ENCODE measurements at places on chromosomes 4 and X. TPM values are rescaled to one million over a fixed set of nuclear protein-coding genes. Genes with fewer than 3 reads are reported as not detected.

CT45A10 gene
- not detected for total RNA-seq

DNA sequence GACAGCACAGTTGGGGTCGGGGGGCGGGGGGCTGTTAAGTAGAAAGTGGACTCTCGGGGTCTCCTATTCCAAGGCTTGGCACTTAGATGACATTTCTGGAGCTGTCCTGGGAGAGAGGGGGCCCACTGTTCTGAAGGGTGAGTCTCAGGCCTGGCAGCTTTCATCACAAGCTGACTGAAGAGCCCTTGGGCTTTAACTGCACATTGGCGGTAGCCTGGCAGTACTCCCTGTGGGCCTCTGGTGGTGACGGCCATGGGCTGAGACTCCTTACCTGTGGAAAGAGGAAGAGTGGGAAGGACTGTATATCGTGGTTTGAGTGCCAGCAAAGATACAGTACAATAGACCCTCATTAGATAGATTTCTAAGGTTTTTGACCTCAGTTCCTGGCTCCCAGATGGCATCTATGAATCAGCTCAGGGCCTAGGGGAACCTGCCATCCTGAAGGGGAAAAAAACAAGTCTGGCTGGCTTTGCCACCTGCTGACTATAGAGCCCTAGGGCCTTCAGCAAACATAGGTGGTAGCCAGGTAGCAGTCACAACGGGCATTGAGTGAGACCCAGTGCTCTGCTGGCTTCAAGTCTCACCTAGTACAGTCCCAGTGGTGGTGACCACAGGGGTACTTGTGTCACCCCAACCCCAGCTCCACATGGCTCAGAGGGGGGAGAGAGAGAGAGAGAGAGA lies 87.9 kb downstream of the ANKRD17 start:
- DNase-seq, result no peak

DNA sequence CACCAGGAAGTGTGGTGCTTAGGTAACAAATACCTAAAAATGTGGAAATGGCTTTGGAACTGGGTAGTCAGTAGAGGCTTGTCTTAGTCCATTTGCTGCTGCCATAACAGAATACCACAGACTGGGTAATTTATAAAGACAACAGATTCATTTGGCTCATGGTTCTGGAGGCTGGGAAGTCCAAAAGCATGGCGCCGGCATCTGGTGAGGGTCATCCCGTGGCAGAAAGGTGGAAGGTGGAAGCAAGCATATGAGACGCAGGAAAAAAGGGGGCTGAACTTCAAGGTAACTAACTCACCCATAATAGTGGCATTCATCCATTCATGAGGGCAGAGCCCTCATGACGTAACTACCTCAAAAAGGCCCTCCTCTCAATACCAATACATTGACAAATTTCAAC lies 6.6 kb downstream of the FAM3A start:
- no peak for DNase-seq

- no peak for DNase-seq
Measured at GRCh38 chr4:188417181-188417580, 277.9 kb downstream of the TRIML1 start.

STOX2 gene
- 62.7 TPM for total RNA-seq

METTL14 gene
- total RNA-seq, result 40.4 TPM

- DNase-seq, result peak; percentile 54
Measured at GRCh38 chr4:89837385-89837992, 528 bp upstream of the SNCA start.

DNA sequence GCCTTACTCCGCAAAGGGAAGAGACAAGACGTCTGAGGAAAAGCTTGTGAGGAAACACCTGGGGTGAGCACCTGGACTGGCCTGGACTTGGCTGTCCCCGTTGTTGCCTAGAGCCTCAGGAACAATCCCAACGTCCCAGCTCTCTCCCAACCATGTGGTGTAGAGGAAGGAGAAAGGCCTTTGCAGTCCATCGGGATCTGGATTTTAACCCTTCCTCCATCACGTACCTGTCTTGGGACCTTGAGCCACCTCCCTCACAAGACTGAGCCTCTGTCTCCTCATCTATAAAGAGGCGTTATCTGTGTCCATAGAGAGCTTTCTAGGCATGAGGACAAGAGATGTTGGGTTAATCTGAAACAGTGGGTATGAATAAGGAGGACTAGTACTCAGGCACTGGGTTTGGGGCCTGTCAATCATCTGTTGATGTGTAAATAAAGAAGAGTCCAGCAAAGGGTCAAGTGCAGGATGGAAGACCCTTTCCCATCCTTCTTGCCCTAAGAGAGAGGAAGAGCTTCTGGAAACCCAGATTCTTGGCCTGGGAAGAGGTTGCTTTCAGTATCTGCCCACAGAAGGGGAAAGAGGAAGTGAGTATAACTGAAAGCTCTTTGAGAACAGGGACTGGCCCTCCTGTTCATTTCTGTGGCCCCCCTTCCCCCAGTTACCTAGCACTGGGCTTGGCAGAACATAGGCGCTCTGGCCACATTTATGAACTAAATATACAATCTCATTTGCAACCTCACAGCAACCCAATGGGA lies 137.1 kb downstream of the PJA1 start:
- no peak for DNase-seq

GAB3 gene
- 5.2 TPM for total RNA-seq

AREG gene
- not detected for total RNA-seq

DNA sequence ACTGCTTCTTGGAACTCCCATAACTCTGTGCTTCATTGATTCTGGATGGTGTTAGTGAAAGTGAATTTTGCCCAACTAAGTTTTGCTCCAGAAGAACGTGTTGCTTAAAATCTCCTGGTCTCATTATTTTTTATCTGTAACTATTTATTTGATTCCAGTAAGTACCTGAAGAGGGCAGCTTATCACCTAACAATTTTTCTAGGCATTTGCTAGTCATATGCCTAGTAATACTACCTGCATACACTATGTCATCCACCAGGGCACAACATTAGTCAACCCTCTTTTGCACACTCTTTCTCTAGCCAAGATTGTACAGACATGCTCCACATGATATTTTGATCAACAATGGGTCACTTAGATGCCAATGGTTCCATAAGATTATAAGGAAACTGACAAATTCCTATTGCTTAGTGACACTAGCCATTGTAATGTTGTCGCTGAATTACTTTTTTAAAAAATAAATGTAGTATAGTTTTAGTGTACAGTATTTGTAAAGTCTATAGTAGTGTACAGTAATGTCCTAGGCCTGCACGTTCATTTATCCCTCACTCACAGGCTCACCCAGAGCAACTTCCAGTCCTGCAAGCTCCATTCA lies 499.9 kb upstream of the AADAT start:
- no peak for DNase-seq

- no peak for DNase-seq
Measured at GRCh38 chr4:100188829-100189228, 1.4 kb downstream of the DDIT4L start.

Measured in dorsolateral prefrontal cortex (tissue), 122 donors.